ENCODE measurements at places on chromosomes 11 and 22. TPM values are rescaled to one million over a fixed set of nuclear protein-coding genes. Genes with fewer than 3 reads are reported as not detected.

The NEFH gene
- 2.8 TPM for total RNA-seq

The TIMP3 gene
- total RNA-seq, result 1.9 TPM

DNA sequence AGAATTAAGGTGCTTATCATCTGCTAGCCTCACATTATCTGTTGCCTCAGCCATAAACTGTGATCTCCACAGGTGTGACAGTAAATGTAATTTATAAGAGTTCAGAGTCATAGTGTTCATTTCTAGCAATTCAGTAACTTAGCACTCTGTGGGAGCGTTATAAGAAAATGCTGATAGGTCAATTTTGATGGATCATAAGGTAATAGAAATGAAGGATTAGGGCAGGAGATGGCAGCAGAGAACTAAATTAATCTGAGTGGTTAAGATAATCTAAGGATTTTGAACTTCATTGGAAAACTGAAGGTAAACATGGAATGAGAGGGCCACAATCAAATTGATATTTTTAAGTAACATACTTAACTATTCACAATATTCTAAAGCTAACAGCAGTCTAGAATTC, 26.5 kb upstream of the SLC22A9 start:
- DNase-seq, result no peak

- no peak for DNase-seq
These were observed 1.1 kb upstream of the NOL12 start for GRCh38 chr22:37684803-37685615.

DNA sequence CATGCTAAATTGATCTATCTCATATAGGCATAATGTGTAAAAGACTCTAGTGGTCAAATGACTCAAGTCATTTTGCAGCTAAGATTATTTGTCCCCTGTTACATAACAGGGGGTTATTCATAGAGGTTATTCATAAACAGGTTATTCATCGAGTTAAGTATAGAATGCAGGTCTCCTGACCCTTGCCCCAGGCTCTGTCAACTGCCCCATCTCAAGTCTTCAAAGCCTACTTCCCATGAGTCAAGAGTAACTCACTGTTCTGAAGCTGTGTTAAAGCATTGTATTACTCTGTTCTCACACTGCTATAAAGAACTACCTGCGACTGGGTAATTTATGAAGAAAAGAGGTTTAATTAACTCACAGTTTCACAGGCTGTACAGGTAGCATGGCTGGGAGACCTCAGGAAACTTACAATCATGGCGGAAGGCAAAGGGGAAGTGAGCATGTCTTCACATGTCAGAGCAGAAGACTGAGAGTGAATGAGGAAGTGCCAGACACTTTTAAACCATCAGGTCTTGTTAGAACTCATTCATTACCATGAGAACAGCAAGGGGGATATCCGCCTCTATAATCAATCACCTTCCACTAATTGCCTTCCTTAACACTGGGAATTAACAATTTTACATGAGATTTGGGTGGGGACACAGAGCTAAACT, 226.2 kb upstream of the BLID start:
- no peak for DNase-seq

DNA sequence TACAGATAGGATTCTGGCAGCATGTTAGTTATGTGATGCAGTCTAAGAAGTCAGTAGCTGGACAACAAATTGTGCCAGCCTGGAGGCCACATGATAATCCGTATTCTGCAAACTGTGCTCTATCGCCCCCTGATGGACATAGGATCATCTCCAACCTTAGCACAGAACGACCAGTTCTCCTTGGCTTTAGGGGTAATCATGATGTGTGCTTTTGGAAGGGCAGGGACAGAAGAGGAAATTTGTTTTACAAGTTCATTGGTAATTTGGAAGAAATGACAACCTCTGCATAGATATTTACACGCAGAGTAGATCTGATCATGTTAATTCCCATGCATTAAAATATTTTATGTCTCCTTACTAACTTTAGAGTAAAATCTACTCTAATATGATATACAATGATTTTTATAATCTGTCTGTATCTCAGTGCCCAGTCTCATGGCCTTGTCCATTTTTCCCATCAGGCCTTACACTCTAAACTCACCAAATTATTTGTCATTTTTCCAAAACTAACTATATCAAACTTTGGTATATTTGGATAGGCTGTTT, 12.1 kb downstream of the OR10D3 start:
- DNase-seq, result peak; percentile 80

DNA sequence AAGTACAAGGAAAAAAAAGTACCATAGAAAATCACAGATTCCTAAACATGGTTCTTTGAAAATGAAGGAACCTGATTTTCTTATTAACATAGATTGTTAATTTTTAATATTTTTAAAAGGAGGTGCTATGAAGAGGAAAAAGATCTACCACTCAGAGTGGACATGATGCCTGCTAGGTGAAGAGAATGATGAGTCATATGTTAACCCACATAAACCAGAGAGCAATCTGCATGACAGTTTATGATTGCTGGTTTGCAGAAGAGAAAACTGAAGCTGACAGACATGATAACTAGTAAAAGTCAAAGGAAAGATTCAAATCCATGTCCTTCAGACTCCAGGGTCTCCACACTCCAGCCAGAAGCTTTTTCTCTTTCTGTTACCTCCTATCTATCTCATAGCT, 1231.7 kb downstream of the LRRC4C start:
- DNase-seq, result no peak

DNA sequence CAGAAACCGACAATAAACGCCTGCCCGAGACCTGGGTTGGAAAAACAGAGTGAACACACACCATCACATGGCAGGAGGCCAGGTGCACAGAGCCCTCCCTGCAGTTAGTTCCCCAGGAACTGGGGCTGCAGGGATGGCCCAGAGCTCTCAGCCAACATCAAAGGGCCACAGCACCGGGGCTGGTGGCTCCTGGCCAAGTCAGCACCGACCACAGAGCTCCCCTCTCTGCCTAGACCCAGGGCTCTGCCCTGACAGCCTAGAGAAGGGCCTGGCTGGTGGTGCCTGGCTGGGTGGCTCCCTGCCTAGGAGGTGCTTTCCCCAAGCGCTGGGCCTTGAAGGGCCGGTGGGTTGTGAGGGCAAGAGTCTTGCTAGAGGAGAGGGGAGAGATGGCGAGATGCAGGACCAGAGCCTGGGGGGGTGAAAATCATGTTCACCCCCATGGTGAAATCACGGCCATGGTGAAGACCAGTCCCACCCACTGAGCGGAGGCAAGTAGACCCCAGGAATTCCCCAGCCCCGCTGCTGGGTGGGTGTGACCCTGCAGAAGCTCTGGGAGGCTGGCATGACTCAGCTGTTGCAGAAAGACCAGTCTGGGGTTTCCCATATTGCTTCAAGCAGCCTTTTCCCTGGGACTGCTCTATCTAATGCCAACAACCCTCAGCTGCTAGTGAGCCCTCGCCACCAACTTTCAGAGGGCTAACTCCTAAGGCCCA, 7.2 kb upstream of the BID start:
- DNase-seq, result no peak

- no peak for DNase-seq
These were observed 26.2 kb downstream of the SHISA8 start for GRCh38 chr22:41888627-41889200.

- no peak for DNase-seq
These were observed 8.1 kb downstream of the SHANK2 start for GRCh38 chr11:71244116-71244810.

DNA sequence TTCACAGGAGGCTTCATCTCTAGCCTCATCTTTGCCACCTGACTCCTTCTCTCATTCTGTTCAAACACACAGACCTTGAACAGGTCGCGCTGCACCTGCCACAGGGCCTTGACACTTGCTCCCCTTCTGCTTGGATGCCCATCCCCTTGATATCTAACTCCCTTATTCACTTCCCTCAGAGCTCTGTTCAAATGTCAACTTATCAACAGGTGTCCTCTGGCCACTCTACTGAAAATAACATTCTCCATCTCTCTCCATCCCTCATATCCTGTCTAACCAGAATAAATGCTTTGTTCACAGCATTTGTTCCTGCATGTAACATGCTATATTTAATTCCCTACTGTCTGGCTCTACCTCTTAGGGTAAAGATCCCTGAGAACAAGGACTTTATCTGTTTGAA, 67.2 kb upstream of the DRD2 start:
- DNase-seq, result no peak

DNA sequence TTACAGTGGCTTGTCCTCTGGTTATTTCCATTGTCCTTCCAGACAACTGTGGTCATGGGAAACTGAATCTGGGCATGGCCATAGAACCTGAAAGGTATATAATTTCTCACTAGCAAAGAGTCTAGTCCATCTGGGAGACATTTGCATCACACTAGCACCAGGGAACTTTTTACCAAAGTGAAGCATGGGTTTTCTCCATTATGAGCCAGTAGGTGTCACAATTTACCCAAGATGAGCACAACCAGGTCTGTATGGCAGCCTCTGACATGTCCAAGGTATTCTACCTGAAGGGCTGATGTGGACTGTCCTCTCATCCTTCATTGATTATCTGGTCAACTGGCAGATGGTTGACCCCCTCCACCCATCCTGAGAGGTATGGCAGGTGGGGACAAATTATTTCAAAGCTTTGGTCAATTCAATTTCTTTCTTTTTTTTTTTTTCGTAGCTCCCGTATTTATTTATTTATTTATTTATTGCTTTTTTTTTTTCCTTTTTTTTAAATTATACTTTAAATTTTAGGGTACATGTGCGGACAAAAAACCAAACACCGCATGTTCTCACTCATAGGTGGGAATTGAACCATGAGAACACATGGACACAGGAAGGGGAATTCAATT, 425.9 kb downstream of the TMEM135 start:
- peak; percentile 82 for DNase-seq
